ENCODE measurements at places on chromosomes 5 and 9.

GRCh38 chr5:54959673-54960418, 25.5 kb downstream of the ESM1 start:
- no peak for DNase-seq

- DNase-seq = no peak
Measured at GRCh38 chr9:95132366-95133324, 184.9 kb downstream of the FANCC start.

DNA sequence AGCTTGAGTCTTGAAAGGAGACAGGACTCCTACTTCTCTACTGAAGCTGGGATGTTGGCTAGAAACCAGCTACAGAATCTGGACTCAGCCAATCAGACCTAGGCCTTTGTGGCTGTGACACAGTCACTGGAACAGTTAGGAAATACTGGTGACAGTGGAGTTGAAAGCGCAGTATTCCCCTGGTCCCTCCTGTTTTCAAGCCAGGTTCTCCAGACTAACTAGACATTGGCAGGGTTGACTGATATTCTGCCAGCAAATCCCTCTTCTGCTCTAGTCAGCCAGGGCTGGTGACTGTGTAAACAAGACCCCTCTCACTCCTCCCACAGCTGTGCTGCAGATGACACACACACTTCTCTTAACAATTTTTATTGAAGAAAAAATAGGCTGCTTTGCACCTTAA, 8.7 kb downstream of the SHROOM1 start:
- DNase-seq = no peak

- no peak for DNase-seq
Measured at GRCh38 chr5:126188804-126189203, 234.4 kb upstream of the GRAMD2B start.

- DNase-seq = no peak
Measured at GRCh38 chr9:137037483-137037882, 5.6 kb upstream of the FUT7 start.

DNA sequence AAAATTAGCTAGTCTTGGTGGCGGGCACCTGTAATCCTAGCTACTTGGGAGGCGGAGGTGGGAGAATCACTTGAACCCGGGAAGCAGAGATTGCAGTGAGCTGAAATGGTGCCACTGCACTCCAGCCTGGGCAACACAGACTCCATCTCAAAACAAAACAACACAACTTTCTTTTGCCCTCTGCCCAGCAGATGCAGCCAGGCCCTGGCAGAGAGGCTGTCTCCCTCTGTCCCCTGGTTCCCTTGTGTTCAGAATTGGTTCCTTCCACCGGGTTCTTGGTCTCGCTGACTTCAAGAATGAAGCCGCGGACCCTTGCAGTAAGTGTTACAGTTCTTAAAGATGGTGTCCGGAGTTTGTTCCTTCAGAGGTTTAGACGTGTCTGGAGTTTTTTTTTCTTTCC, 30.2 kb upstream of the CEP72 start:
- DNase-seq = no peak

- DNase-seq = no peak
Measured at GRCh38 chr9:312596-313320, 98.1 kb downstream of the DOCK8 start.

- DNase-seq = no peak
Measured at GRCh38 chr5:26868504-26868903, 169.9 kb downstream of the CDH9 start.

- DNase-seq = no peak
Measured at GRCh38 chr5:137888466-137888862, 793 bp upstream of the PKD2L2 start.

- no peak for DNase-seq
Measured at GRCh38 chr9:120214332-120214731, 365.6 kb downstream of the CDK5RAP2 start.

DNA sequence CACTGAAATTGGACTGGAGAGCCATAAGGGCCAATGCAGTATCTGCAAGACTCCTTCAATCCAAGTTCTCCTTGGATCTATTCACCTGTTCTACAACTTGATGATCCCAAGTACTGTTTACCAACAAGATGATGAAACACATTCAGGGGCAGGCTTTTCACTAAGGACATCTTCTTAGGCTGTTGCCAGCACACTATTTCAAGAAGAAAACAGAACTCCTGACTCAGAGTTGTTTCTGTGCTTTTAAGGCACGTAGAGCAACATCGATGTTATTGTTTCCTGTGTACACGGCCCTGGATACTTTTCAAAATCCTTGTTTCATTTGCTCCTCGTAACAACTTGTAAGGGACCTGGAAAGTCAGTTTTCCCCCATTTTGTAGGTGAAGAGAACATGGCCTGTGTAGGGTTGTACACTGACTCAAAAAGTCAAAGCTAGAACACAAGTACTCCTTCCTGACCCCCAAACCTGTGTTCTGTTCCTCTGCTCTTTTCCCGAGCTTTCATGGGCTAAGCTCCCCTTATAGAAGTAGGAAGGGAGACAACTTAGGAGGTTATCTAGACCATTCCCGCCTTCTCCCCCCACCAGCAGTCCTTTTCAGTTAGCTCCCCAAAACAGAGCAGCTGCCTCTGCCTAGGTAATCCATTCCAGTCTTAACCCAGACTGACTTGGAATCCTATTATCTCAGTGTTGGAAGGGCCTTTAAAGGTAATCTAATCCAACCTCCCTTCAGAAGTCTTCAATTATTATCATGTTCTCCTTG, 5.2 kb upstream of the MGAT1 start:
- no peak for DNase-seq

DNA sequence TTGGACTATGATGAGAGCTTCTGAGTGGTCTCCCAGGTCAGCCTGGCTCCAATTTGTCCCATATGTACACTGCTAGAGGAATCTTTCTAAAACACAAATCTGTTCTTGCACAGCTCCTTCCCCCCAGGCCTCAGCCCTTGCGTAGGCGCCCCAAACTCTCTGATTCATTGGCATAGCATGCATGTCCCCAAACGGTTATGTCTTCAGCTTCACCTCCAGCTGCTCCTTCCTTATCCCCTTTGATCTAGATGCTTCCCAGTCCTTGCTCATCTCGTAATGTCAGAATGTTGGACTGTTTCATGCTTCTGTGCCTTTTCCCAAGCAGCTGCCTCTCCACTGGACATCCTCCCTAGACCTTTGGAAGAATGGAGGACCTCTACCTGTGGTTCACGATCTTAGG, 60.1 kb upstream of the BASP1 start:
- DNase-seq = no peak

GRCh38 chr5:75916144-75916543, 167.0 kb upstream of the SV2C start:
- DNase-seq = no peak

- DNase-seq = no peak
Measured at GRCh38 chr9:105663914-105664313, 1.7 kb downstream of the TAL2 start.

- DNase-seq = no peak
Measured at GRCh38 chr5:122180863-122181548, 51.7 kb downstream of the ZNF474 start.

GRCh38 chr9:109811876-109812275, 31.9 kb downstream of the PALM2AKAP2 start:
- no peak for DNase-seq

DNA sequence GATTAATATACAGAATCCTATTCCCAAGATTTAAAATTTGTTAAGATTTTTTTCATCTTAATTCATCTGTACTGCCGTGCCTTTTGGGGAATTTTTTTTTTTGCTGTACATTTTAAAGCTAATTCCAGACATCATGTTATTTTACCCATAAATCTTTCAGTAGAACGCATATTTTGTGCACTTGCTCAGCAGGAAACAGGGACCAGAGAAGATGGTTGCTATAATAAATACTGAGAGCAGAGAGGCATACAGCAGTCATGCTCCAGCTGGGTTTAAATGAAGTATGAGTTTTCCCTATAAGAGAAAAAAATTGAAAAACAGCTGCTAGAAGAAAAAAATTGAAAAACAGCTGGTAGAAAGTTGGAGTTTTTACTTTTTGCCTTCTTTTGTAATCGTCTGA, 196.9 kb upstream of the PUM3 start:
- no peak for DNase-seq

- no peak for DNase-seq
Measured at GRCh38 chr5:155546075-155546474, 532.5 kb downstream of the KIF4B start.

GRCh38 chr9:137069508-137070091, 757 bp downstream of the SAPCD2 start:
- DNase-seq = no peak

- no peak for DNase-seq
Measured at GRCh38 chr5:113510836-113511451, 2.5 kb upstream of the YTHDC2 start.

DNA sequence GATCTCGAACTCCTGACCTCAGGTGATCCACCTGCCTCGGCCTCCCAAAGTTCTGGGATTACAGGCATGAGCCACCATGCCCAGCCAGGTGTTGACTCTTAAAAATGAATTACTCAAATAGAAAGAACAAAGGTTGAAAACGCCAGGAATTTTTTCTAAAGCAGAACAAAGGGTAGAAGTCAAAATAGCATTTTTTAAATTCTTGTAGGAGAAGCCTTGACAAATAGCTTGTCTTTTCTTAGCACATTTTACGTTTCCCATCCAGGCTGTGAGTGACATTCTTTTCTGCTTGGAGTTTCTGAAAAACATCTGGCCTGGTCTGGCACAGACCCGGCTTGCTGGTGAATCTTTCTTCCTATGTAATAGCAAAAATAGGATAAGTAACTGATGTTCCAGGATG, 169.4 kb upstream of the ZNF462 start:
- no peak for DNase-seq

GRCh38 chr5:64384765-64385164, 121.0 kb upstream of the RGS7BP start:
- DNase-seq = no peak

GRCh38 chr5:45376417-45376816, 319.8 kb downstream of the HCN1 start:
- DNase-seq = no peak

DNA sequence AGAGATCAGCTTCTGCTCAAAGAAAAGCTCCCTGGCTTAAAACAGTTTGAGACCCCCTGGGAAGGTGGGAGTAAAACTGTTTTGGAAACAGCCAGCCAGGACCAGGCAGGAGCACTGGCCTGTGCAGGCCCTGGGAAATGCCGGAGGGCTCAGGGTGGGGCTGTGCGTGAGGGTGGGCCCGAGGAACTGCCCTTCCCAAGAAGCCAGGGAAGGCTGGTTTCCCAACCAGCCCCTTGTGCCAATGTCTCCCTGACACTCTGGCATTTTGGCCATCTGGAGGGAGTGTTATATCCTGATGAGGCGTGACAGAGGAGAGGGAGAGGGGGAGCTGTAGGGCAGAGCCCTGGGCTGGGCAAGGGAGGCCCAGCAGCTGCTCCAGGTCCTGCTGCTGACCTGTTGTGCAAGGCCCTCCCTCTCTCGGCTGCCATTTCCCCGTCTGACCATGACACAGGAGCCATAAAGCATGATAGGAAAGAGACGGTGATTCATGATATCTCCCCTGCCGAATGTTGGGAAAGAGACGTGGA, 16.1 kb downstream of the OLFML2A start:
- DNase-seq = no peak

GRCh38 chr5:32589416-32589815, 4.1 kb downstream of the SUB1 start:
- DNase-seq = no peak

GRCh38 chr5:99247346-99247745, 318.5 kb upstream of the CHD1 start:
- no peak for DNase-seq

- no peak for DNase-seq
Measured at GRCh38 chr5:31585166-31585894, 53.2 kb downstream of the C5orf22 start.

DNA sequence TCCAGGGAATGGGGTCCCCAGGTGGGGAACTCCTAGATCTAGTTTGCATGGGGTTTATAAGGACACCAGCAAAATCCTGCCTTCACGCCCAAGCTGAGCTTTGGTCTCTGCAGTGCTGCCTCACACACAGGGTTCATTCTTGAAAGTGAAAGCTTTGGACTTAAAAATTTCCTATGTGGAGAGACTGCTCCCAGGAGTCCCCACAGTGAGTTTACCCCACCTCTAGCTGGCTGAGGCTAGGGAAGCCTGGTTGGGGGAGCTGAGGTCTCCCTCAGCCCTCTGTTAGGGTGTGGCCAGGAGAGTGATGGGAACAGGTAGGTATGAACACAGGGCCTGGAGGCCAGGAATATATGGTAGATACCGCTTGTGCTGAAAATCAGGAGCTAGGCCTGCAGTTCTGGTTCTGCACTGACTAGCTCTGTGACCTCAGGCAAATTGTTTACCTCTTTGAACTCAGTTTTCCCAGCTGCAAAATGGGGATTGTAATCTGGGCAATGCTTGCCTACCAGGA, 41.5 kb upstream of the LARP1 start:
- DNase-seq = no peak

- no peak for DNase-seq
Measured at GRCh38 chr5:172739375-172739774, 31.6 kb downstream of the DUSP1 start.

- no peak for DNase-seq
Measured at GRCh38 chr9:23674016-23674585, 151.9 kb downstream of the ELAVL2 start.

DNA sequence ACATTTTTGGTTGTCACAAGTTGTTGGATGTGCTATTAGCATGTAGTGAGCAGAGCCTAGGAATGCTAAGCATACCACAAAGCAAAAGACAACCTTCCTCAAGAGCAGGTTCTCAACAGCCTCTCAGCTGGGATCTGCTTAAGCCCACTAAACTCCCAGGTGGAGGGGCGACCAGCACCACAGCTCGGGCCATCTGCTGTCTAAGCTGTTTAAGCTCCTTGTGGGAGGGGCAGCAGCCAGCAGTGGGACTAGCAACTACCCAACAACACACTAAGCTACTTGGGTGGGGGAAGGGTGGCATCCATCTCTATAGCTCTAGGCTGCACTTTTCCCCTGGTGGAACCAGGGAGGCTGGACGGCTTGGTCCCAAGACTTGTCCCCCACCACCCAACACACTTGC, 1052.7 kb upstream of the ARRDC3 start:
- no peak for DNase-seq

- no peak for DNase-seq
Measured at GRCh38 chr5:167096816-167097215, 1194.6 kb upstream of the WWC1 start.

- no peak for DNase-seq
Measured at GRCh38 chr5:77129391-77129990, 42.4 kb upstream of the ZBED3 start.

GRCh38 chr9:27292659-27293405, 4.1 kb downstream of the EQTN start:
- no peak for DNase-seq

- DNase-seq = no peak
Measured at GRCh38 chr5:134140530-134141201, 26.2 kb downstream of the TCF7 start.

- no peak for DNase-seq
Measured at GRCh38 chr9:114370251-114370967, 17.4 kb downstream of the AKNA start.

GRCh38 chr5:113683211-113683610, 169.7 kb downstream of the YTHDC2 start:
- no peak for DNase-seq
